Stimulated activated CD4-positive, alpha-beta T cell treated with anti-CD3 and anti-CD28 coated beads, Interleukin-4, amount 100 ng/mL, for 1 hour (primary cell): ENCODE measurements at places on chromosomes 12 and 14.

DNA sequence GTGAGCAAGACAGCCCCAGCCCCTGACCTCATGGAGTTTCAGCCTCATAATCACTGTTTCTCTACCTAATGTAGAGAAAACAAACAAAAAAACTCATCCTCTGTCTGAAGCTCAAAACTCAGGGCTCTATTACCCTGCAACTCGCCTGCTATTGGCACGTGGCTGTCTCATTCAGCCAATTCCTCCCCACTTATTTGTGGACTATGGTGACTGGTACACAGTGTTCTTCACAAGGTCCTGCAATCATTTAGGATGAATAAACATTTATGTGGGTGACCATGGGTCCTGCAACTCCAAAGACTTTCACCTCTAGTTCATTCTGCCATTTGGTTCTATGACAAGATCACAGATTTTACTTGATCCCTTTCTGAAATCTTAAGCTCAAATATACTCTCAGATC lies 4.7 kb downstream of the PPP2R3C start:
- no peak for DNase-seq

- DNase-seq = peak; percentile 76
These were observed at the start of gene GALNT6 for GRCh38 chr12:51391283-51392123. TSS of gene GALNT6 (minus strand) at chr12:51391406. CDS start at chr12:51379781, 11,625 bp downstream.

GRCh38 chr12:79250186-79250585 lies 385.6 kb downstream of the SYT1 start:
- no peak for DNase-seq

DNA sequence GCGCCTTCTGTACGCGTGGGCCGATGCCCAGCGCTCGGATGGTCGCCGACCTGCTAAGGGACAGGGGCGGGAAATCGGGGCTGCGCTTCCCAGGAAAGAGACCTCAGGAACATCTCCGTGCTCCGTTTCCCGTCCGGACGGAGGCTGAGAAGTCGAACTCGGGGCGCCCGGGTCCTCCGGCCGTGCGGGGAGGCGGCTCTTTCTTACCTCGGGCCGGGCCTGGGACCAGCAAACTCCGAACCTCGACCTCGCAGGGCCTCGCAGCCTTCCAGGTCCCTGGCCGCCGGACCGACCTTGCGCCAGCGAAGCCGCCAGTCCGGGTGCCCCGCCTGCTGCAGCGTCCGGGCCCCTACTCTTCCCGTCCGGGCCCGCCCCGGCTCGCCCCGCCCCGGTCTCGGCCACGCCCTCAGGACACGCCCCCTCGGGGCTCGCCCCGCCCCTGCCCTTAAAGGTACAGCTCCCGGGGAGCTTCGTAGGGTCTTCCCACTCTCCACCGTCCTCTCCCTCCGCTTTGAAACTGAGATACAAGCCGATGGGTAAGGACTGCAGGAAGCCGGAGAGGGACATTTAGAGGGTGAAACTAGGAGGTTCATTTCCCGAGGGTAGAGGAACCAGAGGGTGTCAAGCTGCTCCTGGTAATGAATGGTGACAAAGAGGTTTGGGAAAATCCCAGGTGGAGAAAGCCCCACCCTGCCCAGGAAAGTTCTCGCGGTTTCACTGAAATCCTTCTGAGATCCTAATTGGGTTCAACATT lies at the start of gene SLC8B1:
Gene SLC8B1, minus strand, starts transcription at position 324 of the 754 bp plus-strand sequence. CDS start 2,231 bp downstream, outside the sequence.
- peak; percentile 87 for DNase-seq

- no peak for DNase-seq
These were observed 122.3 kb downstream of the MON2 start for GRCh38 chr12:62588916-62589315.

GRCh38 chr14:98133806-98134205 lies 1138.2 kb downstream of the BCL11B start:
- DNase-seq = no peak

DNA sequence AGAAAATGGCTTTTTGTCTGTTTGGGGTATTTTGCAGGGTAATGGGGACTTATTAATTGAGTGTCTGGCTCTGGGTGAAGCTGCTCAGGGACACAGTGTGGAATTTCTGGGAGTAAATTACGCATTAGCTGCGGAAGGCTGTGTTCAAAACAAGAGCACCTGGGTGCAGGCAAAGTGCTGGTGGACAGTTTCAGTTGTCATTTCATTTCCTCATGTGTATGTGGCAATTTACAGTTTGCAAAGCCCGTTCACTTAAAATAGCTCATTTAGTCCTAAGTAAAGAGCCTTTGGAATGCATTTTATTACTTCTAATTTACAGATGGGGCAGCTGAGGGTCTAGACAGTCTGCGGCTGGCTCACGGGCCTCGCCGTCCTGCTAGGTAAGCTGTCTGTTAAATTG lies 546.8 kb downstream of the BCL11B start:
- DNase-seq = no peak

DNA sequence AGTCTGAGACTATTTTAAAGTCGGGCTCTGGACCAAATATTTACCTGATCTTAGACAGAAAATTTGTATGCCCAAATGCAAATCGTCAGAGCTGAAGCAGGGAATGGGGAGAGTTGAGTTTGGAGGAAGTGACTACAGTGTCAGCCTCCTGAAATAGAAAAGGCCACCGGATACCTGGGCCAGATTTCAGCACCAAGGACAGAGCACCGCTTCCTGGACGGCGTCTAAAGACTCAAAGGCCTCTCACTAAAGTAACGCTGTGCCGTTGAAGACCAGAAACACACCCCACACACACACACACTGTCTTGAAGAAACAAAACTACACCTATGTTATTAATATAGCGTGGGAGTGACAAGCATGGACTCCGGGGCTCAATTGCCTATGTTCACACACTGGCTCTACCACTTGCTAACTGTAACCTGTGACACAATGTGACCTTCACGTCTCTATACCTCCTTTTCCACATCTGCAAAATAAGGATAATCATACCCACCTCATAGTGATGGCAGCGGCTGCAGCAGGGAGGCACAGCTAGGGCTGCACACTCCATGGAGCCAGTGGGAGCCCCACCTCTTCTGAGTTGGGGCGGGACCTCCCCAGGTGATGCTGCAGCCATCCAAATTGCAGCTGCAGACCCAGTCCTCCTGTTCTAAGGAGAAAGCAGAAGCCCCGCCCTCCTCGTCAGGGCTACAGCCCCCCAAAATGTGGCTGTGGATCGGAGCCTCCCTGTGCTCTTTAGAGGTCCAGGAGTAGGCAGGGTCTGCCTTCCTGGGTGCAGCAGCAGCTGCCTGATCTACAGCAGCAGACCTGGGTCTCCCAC lies 35.6 kb downstream of the KRT76 start:
- DNase-seq = peak; percentile 63

- no peak for DNase-seq
These were observed 30.1 kb downstream of the ANAPC7 start for GRCh38 chr12:110373425-110373824.

DNA sequence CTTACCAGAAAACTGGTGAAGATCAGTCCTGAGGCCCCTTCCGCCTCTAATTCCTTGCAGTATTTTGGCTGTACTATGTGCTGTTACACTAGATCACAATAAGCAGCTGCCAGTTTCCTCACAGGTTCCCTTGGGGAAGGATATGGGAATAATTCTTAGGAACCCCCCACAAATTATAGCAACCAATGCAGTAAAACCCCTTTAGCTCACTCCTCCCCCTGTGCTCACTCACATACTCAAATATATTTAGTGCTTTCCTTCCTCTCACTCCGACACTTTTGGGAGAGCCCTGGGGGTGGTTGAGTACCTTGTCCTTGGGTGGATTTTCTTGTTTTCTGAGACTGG lies 162.7 kb downstream of the ETV6 start:
- DNase-seq = no peak

GRCh38 chr14:99272899-99273765 lies 1.1 kb upstream of the BCL11B start:
- DNase-seq = peak; percentile 63

GRCh38 chr12:129103231-129103630 lies 250.0 kb downstream of the GLT1D1 start:
- DNase-seq = no peak

DNA sequence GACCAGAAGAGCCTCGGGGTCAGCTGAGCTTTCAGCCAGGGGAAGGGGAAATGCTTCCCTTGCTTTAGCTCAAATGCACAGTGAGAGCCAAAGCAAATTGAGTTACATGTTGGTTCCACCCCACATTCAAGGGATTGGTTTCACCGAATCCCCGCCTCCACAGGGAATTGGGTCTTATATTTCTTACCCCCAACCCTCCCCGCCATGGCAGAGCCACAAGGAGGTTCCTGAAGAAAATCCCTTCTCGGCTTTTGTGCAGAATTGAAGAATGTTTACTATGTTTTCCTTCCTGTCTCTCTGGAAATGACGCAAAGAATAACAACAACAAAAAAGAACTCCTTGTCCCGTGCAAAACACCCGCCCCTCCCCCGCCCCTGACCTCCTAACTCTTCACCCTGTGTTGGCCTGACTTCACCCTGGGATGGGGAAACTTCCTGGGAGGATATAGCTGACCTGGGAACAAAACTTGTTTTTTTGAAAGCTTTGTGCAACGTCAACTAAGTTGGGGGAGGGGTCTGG lies 21.9 kb upstream of the CIPC start:
- no peak for DNase-seq

DNA sequence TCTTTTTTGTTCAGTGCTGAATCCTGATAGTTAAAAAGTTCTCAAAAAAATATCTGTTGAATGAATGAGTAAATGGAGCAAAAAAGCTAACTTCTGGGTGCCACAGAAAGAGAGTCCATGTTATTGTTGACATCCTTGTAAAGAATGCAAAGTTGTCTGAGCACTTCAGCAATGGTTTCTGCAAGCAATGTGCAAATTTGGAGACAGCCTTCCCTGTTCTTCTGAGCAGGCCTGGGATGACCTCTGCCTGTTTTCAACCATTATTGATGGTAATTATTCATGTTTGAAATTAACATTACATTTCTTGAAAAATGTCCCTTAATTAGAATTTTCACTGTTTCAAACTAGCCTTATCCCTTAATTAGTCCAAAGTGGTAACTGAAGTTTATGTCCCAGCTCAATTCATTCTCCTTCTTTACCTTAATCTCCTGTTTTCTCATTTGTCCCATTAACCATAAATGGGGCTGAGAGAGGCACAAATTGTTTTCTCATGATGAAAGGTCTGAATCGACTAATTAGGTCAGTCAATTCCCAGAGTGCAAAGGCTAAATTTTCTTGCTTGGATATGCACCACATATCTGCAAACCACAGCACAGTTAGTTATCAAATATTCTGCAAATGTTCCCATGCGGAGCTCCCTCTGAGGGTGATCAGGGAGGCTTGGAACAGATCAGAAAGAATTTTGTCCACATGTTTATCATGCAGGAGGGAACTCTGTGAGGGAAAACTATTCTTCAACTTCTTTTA lies 139.4 kb upstream of the KRR1 start:
- DNase-seq = no peak

DNA sequence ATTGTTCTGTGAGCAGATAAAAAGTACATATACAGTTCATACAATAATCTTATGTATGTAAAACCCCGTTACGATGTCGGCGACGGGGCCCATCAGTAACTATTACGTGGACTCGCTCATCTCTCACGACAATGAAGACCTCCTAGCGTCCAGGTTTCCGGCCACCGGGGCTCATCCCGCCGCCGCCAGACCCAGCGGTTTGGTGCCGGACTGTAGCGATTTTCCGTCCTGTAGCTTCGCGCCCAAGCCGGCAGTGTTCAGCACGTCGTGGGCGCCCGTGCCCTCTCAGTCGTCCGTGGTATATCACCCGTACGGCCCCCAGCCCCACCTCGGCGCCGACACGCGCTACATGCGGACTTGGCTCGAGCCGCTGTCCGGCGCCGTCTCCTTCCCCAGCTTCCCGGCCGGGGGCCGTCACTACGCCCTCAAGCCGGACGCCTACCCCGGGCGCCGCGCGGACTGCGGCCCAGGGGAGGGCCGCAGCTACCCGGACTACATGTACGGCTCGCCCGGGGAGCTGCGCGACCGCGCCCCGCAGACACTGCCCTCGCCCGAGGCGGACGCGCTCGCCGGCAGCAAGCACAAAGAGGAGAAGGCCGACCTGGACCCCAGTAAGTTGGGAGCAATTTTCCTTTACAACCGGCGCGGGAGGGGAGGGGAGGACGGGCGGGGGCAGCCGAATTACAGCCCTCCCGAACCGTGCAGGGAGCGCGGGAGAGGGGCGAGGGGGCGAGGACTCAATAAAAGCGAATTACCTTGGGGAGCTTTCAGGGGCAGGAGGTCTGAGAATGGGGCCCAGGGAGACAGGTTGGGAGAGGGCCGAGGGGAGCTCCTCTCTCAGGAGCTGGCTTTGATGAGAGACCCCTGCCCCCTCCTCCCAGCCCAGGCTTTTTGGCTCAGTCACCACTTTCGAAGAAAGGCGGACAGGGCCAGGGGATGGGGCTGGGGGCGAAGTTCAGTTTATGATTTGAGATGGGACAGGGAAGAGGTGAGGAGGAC lies at the start of gene HOXC9:
Gene HOXC9, plus strand, starts transcription at position 46 of the 999 bp plus-strand sequence. Its CDS starts 28 bp downstream, at position 74.
- DNase-seq = no peak

DNA sequence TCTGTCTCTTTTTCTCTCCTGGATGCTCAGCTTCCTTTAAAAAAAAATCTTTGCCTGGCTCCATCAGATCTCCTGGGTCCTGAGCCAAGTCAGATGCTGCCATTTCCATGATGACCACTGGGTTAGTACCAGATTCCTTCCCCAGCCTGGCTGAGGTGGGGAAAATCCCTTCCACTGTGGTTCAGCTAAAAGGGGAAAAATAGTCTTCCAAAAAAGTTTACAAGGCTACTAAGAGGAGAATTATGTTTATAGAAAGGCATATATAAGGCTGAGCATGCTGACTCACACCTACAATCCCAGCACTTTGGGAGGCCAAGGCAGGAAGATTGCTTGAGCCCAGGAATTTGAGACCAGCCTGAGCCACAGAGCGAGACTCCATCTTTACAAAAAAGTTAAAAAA lies 28.4 kb upstream of the GAS2L3 start:
- no peak for DNase-seq

DNA sequence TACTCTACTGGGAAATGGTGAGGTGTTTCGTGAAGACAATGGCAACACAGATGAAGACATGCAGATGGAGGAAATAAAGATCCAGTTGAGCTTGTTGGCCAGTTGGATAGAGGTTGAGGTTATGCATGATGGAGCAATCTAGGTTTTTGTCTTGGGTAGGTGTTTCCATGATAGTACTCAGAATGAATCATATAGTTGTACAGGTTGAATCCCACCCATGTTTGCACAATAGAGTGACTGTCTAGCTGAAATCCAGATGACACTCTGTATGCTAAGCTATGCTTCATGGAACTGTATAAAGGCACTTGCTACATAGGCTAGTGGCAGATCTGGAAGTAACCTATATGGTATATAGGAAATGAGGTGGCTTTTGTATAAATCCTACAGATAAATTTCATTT lies 264.9 kb downstream of the NAV3 start:
- no peak for DNase-seq

DNA sequence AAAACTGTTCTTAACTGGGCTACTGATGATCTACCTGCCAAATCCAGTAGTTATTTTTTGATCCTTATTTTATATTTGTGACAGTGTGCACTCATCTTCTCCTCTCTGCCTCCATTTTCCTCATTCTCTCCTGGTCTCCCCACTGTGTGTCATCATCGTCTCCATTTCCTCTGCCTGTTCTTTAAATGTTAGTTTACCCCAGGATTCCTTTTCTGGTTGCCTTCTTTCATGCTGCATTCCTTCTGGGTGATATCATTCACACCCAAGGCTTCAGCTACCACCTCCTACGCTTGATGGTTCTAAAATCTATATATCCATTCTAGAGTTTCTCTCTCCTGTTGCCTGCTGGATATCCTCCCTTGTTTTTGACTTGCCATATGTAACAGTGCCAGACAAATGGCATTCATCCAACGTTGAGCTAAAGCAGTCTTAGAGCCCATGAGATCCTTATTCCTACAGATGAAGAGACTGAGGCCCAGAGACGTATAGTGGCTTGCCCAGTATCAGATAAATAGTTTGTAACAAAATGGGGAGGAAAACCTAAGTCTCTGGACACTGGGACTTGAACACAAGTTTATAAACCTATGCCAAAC lies 109.5 kb downstream of the DIP2B start:
- DNase-seq = no peak
